ENCODE measurements at places on chromosomes 2 and 18.
A peak's percentile ranks its signal among the peaks of the same experiment; 100 is the strongest.

- peak; percentile 45 for DNase-seq
These were observed 82.5 kb downstream of the LIMS1 start for GRCh38 chr2:108616751-108617161.

DNA sequence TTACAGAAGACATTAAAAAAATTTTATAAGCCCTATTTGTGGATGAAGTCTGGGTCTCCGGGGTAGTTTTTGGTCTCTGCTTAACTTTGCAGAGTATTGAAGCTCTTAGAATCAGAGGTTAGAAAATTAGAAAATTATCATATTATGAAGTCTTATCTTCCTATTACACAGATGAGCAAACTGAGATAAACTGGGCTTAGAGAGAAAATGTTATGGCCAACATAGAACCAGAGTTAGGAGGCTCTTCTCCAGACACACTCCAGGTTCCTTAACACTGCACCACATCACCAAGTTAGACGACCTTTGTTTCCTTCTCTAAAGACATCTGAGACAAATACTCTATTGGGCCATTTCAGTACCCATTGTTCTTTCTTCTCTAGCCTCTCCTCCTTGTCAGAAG lies 36.7 kb upstream of the NEB start:
- DNase-seq = no peak

DNA sequence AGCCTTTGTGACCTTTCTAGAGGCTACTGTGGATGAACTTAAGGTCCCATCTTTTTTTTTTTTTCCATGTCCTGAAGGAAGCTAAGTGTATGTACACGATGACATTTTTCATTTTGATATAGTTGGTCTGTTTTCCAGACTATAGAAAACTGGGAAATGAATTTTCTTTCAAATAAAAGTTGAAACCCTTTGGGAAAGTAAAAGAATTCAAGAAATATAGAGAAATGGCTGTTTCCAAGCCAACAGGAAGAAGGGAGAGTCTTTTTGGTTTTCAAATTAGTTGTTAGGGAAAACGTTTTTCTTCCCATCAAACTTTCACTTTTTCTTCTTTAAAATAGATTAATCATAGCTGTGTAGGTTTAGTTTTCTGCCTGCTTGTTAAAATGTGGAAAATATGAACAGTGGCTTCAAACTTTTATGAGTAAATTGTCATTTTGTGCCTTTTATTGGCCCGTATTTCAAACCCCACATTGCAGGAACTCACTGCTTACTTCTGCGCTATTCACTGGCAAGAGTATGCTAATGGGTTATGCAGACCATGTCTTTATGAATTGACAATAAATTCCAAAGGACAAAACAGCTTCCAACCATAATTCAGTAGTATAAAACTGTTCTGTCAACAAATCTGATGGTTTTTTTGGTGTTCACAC lies 27.7 kb upstream of the LYPD1 start:
- DNase-seq = no peak

GRCh38 chr2:113979191-113980128 lies 89.6 kb downstream of the ACTR3 start:
- DNase-seq = no peak

GRCh38 chr2:99278793-99279291 lies 22.2 kb downstream of the LYG1 start:
- peak; percentile 46 for DNase-seq

- peak; percentile 4 for DNase-seq
These were observed 65.2 kb downstream of the PLCL1 start for GRCh38 chr2:197869501-197870111.

GRCh38 chr18:31103423-31103822 lies 1.2 kb upstream of the DSC2 start:
- no peak for DNase-seq

- peak; percentile 37 for DNase-seq
These were observed 19.7 kb downstream of the IAH1 start for GRCh38 chr2:9494081-9494480.

GRCh38 chr2:163733301-163733938 lies 2.4 kb downstream of the FIGN start:
- peak; percentile 48 for DNase-seq

DNA sequence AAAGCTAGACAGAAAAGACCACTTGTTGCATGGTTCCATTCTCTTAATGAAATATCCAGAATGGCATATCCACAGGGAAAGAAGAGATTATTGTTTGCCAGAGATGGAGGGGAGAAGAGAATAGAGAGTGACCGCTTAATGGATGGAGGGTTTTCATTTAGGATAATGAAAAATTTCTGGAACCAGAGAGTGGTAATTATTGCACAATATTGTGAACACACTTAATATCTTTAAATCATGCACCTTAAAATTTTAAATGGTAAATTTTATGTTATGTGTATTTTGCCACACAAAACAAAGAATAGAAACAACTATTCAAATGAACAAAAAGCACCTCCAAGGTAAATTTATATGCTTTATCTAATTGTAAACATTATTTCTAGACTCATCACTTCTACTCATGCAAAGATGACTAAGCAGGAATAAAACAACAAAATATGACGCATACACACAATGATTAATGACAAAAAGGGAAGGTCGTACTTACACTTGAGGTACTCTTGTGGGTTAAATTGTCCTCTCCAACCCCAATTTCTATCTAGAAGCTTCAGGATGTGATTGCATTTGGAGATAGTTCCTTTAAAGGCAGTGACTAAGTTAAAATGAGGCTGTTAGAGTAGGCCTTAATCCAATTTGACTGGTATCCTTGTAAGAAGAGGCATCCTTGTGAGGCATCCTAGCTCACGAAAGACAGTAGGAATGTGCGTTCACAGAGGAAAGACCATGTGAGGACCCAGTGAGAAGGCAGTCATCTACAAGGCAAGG lies 18.7 kb upstream of the DHRS9 start:
- no peak for DNase-seq

DNA sequence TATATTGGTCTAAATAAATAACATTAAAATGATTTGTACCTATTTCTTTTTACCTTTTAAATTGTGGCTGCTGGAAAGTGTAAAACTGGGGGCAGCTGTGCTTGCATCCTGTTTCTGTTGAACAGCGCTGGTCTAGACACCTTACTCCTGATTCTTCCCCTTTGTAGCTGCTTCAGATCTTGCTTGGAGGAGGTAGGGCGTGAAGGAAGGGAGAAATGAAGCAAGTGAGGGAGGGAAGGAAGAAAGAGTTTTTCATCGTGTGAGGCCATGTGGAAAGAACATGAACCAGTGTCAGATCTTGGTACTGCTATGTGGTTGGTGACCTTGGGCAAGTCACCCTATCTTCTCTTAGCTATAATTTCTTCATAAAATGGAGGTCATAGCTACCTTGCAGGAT lies 89.0 kb upstream of the SEC11C start:
- DNase-seq = no peak

GRCh38 chr2:192119536-192119935 lies 75.2 kb downstream of the TMEFF2 start:
- DNase-seq = no peak

DNA sequence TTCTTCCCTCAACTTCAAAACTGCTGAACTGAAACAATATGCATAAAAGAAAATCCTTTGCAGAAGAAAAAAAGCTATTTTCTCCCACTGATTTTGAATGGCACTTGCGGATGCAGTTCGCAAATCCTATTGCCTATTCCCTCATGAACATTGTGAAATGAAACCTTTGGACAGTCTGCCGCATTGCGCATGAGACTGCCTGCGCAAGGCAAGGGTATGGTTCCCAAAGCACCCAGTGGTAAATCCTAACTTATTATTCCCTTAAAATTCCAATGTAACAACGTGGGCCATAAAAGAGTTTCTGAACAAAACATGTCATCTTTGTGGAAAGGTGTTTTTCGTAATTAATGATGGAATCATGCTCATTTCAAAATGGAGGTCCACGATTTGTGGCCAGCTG lies 8.4 kb downstream of the HOXD8 start:
- DNase-seq = no peak

Measured in NCI-H524 (cell line).